Central memory CD4-positive, alpha-beta T cell (primary cell): ENCODE measurements at places on chromosomes 2 and 18.

- DNase-seq: no peak
Measured at GRCh38 chr2:61620244-61621159, 82.3 kb upstream of the XPO1 start.

DNA sequence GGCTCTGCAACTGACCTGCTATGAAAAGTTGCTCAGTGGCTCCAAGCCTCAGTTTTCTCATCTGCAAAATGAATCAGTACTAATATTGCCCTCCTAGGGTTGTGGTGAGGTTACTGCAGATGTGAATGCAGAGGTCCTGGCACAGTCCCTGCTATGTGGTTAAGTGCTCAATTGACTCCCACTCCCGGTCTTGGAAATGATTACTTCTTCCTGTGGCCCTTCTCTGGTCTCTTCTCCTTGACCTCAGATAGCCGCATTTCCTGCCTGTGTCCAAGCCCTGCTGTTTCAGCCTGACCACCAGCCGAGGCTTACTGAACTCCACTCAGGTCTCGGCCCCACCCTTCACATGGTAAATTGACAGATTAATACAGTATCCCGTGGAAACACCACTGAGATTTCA, 26.3 kb downstream of the CNGA3 start:
- no peak for DNase-seq

DNA sequence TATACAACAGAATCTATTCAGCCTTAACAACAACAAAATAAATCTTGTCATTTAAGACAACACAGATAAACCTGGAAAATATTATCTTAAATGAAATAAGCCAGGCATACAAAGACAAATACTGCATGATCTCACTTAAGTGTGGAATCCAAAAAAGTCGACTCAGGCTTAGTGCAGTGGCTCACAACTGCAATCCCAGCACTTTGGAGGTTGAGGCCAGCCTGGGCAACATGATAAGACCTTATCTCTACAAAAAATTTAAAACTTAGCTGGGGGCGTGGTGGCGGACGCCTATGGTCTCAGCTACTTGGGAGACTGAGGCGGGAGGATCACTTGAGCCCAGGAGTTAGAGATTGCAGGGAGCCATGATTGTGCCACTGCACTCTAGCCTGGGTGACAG, 75.2 kb upstream of the RNU4ATAC start:
- DNase-seq: no peak

DNA sequence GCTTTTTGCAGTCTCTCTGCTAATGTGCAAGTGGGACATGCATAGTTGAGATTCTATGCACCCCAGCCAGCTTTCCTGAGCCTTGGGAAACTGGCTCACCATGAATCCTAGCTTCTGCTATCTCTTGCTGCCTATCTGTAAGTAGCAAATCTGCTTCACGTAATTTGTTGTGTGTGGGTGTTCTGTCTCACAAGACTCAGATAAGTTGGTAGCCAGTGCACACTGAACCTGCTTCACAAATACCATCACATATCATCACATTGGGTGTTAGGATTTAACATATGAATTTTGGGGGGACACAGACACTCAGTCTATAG, 13.9 kb upstream of the VRK2 start:
- DNase-seq: no peak

- DNase-seq: no peak
Measured at GRCh38 chr2:107322416-107322815, 436.4 kb upstream of the ST6GAL2 start.

DNA sequence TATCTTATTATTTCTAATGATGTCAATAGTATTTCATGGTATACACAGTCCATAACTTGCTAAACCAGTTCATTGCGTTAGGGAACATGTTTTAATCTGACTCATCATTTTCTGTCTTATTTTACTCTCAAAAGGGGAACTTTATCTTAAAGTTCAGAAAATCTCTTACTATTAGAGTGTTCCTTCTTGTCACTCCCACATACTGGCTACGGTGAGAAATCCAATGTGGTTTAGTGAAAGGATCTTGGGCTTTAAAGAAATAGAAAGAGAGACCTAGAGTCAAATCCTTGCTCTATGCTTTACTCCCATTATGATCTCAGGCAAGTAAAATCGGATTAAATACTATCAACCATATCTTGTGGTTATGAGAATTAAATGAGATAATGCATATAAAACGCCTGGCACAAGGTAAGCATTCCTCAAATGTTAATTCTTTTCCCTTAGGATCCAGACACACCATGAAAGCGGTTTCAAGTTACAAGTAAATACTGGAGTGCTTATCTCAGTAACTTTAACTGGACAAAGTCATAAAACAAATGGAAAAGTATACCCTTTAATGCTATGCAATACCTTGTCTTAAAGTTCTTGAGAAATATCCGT, 576.0 kb downstream of the ARHGAP15 start:
- DNase-seq: no peak

GRCh38 chr2:19536136-19536535, 177.7 kb upstream of the OSR1 start:
- DNase-seq: no peak

DNA sequence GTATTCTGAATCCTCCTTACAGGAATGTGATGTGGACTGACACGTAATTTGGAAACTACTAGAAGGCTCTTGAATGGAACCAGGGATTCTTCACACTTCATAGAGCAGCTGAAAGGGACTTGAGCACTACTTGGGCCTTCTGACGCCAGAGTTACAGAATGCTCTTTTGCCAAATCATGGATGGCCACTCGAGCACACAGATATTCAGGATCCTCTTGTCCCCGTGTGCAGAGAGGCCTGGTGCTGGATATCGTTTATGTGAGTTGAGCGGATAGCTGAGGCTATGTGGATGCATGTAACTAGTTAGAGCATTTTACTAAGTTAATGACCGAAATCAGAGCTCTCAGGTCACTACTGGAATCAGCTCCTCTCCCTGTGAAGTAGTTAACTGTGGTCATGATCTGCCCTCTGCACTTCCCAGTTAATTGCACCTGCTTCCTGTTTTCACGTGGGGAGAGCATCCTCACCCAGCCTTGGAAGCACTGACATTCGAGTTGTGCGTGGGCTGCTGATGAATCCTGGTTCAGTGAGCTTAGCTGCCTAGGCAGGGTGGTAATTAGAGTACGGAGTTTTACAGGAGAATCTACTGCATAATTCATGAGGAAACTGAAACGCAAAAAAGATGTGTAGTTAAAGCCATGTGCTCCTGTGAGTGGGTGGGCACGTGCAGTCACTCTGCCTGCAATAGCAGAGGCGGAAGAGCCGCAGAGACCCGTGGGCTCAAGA, 5.2 kb upstream of the TPO start:
- no peak for DNase-seq
